ENCODE measurements at places on chromosomes 6 and 20.
A peak's percentile ranks its signal among the peaks of the same experiment; 100 is the strongest.

DNA sequence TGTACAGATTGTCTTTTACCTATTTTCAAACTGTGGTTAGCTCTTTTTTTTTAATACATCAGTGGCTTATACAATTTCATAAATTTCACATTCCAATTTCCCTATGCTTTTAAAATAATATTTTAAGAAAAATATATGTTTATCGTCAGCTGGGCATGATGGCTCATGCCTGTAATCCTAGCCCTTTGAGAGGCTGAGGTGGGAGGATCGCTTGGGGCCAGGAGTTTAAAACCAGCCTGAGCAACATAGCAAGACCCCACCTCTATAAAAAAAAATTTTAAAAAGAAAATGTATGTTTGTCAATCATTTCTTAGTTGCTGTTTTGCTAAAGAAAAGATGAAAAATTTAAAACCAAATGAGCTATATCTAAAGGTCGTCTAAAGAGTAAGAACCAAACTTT lies 3.4 kb downstream of the GJA1 start:
- no peak for DNase-seq

DNA sequence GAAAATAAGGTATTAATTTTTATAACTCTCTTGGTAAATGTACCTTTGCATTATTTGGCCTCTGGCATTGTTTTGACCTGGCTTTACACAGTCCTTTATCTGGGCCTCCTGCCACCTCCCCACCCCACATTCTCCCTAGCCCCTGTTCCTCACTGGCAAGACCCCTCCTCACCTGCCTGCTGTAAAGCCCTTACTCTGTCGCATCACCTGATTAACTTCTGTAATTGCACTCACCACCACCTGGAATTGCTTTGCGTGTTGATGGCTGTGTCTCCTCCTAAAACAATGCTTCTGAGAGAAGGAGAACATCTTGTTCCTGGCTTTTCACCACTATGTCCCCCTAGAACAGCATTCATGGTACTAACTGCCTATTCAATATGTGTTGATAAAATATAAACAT lies 24.8 kb downstream of the SNX9 start:
- no peak for DNase-seq

DNA sequence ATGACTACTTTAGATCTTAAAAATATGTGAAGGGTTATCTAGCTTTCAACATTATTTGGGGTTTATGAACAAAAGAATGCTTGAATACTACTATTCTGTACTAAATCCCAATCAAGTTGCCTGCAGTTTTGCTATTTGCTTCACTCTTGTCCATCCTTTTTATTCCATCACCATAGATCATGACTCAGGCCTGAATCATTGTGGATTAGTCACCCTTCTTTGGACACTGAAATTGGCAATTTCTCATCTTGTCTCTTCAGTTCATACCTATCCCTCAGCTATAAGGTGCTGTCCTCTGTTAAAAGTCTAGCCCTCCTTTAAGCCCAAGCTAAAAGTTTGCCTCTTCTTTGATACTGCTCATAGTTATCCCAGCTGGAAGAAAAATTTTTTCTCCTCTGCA lies 199.1 kb downstream of the CENPW start:
- DNase-seq, result peak; percentile 10

DNA sequence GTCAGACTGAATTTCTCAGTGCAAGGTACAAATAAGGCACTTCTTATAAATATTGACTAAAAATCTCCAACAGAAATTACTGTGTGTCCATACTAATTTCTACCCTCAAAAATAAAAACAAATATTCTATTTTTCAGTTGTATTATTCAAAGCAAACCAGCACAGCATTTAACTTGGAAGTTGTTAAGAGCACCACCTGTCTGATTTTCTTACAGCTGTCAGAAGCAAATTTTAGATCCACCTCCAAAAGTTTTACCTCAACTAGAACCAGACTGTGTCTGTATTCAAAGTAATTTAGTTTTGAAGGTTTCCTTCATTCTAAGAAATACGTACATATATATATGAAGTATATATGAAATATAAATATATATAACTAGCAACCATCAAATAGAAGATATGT lies 1.2 kb downstream of the TRDN start:
- no peak for DNase-seq

GRCh38 chr6:53238311-53238710 lies 89.7 kb upstream of the GCM1 start:
- DNase-seq, result no peak

DNA sequence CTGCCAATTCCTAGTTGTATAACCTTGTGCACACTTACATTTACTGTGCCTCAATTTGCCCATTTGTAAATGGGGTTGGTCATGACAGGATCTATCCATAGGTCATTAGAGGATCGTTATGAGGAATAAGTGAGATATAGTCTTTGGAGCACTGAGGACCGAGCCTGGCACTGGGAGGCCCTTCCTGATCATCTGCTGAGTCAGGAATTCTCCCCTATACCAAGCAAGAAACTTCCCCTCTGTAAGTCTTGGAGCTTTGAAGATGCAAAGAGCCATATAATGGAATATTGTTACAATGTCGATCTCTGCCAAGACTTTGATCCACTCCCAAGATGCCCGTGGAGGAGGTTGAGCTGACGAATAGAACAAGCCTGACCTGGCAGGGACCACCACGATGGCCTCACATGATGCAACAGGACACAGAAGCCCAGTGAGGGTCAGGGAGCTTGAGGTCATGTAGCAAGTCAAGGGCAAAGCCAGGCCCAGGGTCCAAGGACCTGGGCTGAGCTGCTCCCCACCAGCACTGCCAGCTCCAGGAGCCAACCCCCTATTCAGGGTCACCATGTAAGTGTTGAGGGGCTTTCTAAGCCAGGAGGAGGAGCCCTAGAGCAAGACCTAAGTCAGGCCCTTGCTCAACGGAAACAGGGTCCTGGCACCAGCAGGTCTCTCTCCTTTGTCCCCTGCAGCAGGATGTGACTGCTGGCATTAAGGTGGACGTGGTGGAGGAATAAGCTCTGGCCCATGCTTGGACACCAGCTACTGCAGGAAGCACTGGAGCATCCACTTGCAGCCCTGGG lies 16.7 kb downstream of the PDRG1 start:
- no peak for DNase-seq

GRCh38 chr20:4016340-4017050 lies 1.1 kb upstream of the RNF24 start:
- DNase-seq, result no peak

- DNase-seq, result peak; percentile 22
Measured at GRCh38 chr20:47220161-47220582, 136.3 kb downstream of the ZMYND8 start.

DNA sequence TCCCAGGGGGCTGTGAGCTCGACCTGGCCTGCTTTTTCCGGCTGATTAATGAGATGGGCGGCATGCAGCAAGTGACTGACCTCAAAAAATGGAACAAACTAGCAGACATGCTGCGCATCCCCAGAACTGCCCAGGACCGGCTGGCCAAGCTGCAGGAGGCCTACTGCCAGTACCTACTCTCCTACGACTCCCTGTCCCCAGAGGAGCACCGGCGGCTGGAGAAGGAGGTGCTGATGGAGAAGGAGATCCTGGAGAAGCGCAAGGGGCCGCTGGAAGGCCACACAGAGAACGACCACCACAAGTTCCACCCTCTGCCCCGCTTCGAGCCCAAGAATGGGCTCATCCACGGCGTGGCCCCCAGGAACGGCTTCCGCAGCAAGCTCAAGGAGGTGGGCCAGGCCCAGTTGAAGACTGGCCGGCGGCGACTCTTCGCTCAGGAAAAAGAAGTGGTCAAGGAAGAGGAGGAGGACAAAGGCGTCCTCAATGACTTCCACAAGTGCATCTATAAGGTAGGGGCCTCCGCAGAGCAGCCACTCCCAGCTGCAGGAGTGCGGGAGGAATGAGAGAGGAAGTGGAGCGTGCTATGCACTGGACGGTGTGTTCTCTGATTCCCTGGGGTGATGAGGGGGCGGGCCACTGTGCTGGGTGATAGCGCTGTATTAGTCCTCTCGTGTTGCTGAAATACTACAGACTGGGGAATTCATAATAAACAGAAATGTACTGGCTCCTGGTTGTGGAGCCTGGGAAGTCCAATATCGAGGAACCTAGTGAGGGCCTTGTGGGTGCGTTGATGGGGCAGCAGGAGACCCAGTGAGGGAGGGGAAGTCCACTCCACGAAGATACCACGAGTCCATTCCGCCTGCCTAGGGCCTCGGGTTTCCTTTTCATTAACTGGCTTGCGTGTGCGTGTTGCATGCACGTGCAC lies 161.7 kb downstream of the DTNBP1 start:
- DNase-seq, result no peak

DNA sequence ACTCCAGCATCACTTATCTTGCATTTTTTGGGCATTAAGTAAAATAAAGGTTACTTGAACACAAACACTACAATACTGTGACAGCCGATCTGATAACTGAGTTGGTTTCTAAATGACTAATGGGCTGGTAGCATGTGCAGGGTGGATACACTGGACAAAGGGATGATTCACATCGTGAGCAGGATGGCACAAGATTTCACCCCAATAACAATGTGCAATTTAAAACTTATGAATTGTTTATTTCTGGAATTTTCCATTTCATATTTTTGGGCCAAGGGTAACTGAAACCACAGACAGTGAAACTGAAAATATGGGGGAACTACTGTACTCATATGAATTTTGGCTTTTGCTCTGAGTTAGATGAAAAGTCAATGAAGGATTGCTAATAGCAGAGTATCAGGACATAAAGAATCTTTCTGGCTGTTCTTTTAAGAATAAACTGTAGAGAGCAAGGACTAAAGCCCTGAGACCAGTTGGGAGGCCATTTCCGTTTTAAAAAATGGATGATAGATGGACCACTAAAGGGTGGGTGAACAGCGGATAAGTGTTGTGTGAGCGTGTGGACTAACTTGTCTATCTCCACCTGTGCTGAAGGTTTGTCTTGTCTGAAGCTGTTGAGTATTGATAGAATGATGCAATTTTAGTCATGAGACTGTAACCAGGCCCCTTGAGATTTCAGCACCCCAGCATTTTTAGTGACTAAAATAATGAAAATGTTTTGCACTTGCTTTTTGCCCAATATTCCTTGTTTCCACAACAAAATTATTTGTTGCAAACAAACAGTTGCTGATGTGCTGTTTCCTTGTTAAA lies 8.2 kb downstream of the SPINT3 start:
- DNase-seq, result no peak

DNA sequence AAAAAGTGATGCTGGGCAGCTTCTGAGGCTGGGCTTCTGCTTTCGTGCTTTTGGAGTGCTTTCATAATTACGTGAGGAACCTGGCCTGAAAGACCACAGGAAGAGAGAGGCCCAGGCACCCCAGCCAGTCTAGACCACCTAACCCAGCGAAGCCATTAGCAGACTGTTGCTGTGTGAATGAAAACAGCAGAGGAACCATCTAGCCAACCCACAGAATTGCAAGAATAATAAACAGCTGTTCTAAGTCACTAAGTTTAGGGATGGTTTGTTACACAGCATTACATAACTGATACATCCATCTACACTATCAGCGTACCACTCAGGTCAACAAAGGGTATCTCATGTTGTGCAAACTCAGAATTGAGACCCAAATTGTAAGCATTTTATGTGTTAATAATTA lies 34.5 kb downstream of the FGD2 start:
- DNase-seq, result no peak

- no peak for DNase-seq
Measured at GRCh38 chr20:37649676-37650370, 44.0 kb upstream of the CTNNBL1 start.

DNA sequence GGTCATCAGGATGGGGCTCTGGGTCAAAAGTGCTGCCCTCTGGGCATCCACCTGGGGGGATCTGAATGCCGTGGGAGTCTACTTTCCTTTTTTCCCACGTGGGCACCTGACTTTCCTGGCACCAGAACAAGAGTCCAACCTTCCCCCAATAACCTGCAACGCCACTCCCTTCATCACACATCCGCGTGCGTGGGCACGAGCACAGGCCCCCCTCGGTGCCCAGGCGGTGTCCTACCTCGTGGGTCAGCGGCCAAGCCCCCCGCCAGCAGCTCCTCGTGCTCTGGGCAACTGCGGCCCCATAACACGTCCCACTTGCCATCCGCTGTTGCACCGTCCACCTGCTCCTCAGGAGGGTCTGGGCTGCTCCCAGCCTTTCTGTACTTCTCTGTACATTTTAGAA lies 87.0 kb downstream of the YTHDF1 start:
- no peak for DNase-seq

GRCh38 chr6:163955756-163956155 lies 541.2 kb downstream of the QKI start:
- no peak for DNase-seq

- no peak for DNase-seq
Measured at GRCh38 chr6:41073968-41074691, 1.4 kb downstream of the NFYA start.

DNA sequence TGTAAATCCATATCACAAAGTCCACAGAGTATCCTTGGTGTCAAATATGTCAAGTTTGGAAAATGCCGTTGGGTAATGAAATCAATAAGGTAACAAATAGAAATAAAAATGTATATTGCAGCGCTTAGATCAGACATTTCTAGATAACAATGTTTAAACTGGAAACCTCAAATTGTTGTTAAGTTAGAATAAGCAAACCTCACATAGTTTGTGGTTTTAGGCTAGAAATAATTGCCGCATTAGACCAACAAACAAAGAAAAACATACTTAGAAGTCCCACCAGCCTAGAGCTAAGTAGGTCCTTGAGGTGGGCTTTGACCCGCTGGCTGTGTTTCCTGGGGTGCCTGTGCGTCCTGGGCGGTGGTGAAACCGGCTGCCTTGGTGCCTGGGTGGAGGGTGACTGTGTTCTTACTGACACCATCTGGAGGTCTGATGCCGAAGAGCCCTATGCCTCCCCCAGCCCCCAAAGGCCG lies 71.4 kb downstream of the DACT2 start:
- no peak for DNase-seq

- no peak for DNase-seq
Measured at GRCh38 chr6:170152989-170153388, 137.9 kb downstream of the DLL1 start.

DNA sequence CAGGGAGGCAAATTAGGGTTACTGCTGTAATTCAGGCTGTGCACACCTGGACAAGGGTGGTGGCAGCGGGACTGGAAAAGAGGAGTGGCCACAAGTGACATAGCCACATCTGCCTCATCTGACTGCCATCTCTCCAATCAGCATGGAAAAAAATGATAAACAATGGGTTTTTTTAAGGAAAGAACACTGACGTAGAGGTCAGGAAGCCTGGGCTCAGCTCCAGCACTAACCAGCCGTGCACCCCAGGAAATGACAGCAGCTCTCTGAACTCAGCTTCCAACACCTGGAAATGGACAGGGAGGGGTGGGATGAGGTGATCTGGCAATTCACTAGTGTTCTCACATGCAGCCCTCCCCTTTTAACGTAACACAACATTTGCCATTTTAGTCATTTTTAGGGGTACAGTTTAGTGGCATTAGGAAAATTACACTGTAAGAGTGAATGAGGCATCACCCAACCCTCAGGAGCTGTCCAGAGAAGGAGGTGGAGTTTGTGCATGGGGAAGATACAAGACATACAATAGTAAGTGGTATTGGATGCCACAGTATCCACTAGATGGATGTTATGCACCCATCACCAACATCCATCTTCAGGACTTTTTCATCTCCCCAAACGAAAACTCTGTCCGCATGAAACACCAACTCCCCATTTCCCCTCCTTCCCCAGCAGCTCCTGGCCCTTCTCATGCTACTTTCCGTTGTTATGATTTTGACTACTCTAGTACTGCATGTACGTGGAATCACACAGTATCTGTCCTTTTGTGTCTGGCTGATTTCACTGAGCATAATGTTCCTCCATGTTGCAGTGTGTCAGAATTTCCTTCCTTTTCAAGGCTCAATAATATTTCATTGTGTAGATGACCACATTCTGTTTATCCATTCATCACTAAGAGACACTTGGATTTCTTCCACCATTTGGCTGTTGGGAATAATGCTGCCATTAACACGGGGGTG lies 215.5 kb upstream of the ECI2 start:
- DNase-seq, result no peak

GRCh38 chr20:46013829-46014516 lies 5.3 kb downstream of the MMP9 start:
- no peak for DNase-seq

Measured in HFFc6 (cell line).